Stimulated activated CD8-positive, alpha-beta memory T cell treated with anti-CD3 and anti-CD28 coated beads, Interleukin-2, amount 100 ng/mL, for 48 hours (primary cell): ENCODE measurements at places on chromosomes 5 and 9.

DNA sequence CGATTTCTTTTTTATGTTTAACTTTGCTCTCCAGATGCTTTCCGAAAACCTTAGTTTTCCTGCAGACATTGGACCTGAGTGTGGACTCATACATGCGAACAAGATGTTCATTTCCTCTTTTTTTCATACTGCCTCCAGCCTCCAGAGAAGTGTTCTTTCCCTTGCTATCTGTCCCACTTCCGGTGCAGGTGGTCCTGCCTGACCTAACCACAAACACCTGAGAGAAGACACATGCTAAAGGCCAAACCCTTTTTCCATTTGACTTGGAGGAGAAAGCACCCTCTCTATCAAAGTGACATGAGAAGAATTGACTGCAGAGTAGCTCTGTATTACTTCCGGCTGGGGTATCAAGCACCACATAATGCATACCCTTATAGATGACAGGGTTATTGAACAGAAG lies 334.0 kb downstream of the ARHGEF28 start:
- DNase-seq = no peak

DNA sequence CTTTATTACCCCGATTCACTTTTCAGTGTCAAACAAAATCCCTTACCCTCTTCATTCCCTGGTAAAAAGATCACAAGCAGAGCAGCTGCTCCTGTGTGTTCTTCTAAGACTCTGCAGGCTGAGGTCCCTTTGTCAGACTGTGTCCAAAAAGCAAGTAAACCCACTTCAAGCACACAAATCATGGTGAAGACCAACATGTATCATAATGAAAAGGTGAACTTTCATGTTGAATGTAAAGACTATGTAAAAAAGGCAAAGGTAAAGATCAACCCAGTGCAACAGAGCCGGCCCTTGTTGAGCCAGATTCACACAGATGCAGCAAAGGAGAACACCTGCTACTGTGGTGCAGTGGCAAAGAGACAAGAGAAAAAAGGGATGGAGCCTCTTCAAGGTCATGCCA lies 34.5 kb downstream of the CREBRF start:
- DNase-seq = no peak

DNA sequence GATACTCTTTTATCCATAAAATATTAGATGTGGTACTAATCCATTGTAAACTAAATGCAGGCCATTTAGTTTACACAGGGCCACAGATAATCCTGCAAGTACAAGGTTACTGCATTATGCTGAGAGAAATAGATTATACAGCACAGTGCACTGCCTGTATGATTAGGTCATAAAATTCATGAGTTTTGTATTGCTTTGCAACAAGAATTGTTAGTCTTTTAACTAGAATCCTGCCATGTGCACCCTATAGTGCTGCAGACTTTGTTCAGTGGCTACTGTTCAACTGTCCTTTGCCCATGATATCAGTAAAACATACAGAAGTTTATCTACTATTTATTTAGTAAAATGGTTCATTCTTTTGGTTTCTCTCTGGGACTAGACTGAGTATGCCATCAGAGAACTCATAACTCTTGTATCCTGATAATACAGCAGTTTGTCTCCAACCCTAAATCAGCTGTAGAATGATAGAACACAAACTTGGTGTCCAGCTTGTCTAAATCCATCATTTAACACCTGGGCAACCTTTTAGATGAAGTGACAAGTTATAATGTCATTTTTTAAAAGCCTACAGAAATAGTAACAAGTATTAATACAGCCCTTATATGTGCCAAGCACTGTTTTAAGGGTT lies 291.2 kb downstream of the TMEM167A start:
- DNase-seq = no peak

- DNase-seq = no peak
Measured at GRCh38 chr5:177384134-177384533, at the start of gene SLC34A1. TSS of gene SLC34A1 (plus strand) at chr5:177384434. CDS start at chr5:177385742, 1,308 bp downstream.

DNA sequence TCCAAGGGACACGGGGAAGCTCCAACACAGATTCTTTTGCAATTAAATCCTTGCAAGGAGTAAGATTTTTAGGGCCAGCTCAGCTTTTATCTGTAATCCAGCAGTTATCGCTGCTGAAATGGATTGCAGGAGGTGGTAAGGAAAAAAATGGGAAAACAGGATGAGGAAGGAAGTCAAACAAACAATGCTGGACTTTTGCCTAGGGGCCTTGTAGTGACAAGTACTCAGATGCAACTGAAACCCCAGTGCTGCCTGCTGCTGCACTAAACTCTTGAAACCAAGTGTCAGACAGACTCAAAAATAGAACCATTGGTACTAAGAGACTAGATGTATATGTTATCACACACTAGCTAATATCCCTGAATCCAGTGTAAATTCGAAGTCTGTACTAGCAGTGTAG lies 309.2 kb downstream of the CTNND2 start:
- no peak for DNase-seq

GRCh38 chr9:14554886-14555285 lies 138.3 kb downstream of the ZDHHC21 start:
- DNase-seq = no peak

GRCh38 chr9:77848897-77849296 lies 182.7 kb downstream of the GNAQ start:
- DNase-seq = no peak

DNA sequence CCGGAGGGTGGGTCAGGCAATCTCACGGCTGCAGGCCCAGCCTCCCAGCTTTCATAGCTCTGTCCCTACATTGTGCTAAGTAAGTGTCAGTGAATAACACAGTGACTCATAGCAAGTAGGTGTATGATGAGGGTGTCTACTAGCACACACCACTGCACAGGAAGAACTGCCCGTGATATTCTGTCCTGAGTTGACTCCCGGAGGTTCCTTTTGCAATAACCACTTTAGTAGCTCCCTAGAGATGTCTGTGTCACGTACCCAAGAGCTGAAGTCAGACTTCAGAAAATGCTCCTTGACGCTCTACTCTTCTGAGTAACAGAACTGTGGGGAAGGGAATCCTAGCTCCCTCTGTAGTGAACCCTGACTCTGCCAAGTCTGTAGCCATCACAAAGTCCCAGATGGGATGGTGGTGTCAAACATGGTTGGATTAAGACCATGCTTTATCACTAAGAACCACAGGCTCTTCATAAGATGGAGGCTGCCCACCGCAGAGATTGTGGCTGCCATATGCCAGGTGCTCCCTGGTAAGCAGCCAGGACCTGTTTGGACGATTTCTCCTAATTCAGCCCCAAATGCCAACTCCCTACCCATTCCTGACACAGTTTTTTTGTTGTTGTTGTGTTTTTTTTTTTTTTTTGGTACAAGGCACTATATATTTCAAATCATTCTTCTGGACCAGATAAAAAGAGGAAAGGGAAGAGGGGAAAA lies 352.6 kb upstream of the PANK3 start:
- no peak for DNase-seq
